M059J (cell line): ENCODE measurements at places on chromosomes 6 and 20.

DNA sequence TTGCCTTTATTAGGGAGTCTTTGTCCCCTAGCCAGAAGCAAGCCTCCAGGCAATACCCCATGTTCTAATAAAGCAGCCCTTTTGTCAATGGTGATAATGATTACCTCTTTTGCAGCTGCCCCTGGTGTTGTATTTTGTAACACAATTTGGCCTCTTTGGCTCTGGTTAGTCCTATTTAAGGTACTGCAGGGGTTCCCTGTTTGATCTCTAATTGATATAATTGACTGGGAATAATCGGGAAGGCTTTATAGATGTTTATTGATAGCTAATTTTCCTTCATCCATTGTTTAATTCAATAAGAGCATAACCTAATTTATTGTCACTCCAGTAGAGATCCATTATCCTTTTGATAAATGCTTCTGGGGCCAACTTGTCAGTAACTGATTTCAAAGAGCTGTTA lies 537.2 kb downstream of the PKHD1 start:
- no peak for DNase-seq

GRCh38 chr6:116175344-116175743 lies 49.4 kb upstream of the COL10A1 start:
- DNase-seq = no peak

DNA sequence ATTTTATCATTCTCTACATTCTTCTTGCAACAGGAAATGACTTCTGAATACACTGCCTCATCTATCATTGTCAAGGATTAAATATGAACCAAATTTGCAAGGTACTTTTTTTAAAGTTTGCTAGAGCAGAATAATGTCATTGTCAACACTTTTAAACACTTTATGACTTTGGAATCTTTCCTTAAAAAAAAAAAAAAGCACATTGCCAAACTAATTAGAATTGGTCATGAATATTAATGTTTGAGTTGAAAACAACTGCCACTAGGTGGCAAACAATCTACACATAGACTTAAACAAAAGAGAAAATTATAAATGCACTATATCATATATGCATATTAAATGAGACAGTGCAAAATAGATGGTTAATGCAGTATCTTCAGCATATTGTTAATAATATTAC lies 32.5 kb upstream of the TMEM244 start:
- DNase-seq = peak; percentile 28

- DNase-seq = peak; percentile 56
Observed at GRCh38 chr6:112990971-112991370, 643.8 kb downstream of the RFPL4B start.

GRCh38 chr6:105641504-105641903 lies 238.6 kb upstream of the PREP start:
- no peak for DNase-seq

DNA sequence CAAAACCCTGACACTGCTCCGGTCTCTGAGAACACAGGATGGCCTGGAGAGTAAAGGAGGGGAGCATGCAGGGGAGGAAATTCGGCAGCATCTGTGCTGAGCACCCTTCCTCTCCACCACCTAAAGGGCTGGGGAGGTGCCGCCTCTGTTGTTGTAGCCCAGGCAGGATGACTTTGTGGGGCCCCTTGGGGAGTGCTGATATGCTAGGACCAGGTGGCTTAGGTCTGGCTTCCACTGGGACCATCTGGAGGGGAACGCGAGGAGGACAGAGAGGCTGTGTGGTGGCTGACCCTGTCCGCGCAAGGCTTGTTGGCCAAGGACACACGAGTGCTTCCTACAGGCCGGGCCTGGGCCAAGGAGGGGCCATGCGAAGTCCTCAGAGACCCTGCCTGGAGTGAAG lies 9.9 kb upstream of the RPS6KA2 start:
- no peak for DNase-seq

- no peak for DNase-seq
Observed at GRCh38 chr6:110612298-110612697, 135.9 kb upstream of the SLC22A16 start.

DNA sequence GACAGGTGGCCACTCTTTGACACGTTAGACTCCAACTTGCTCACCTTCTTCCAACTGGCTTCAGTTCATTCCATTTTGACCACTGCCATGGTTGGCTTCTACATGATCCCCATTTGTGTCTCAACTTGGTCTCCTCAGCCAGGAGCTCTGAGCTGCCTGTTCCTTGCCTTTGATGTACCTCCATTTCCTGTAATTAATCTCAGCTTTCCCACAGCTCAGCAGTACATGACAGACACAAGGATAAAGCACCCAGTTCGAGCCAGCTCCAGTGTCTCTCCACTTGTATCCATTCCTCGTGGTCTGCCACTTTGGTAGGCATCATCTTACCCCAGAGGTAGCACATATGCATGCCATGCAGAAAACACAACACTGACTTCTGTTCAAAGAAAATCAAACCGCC lies 161.0 kb downstream of the TSHZ2 start:
- DNase-seq = peak; percentile 61

GRCh38 chr6:68634726-68635411 lies at the start of gene ADGRB3:
ADGRB3 (plus strand) TSS chr6:68635282; CDS start chr6:68638676, 3,394 bp downstream.
- DNase-seq = peak; percentile 80

GRCh38 chr6:147109707-147110106 lies 94.5 kb upstream of the STXBP5 start:
- DNase-seq = no peak

- DNase-seq = peak; percentile 74
Observed at GRCh38 chr6:33206027-33206863, 1.8 kb downstream of the HSD17B8 start.

DNA sequence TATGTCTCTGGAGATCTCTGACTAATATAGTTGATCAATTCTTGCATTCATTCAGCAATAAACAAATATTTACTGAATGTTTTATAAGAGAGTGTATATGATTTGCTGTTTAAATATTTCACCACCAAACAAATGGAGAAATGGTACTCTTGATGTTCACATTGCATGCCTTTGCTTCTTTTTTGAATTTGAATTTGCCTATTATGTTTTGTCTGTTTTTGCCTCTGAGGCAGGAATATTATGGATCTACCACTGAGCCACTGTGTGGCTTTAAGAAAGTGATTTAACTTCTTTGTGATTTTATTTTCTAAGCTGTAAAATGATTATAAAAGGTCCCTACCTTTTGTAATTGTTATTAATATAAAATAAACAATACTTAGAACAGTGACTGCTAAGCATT lies 345.0 kb downstream of the DOK5 start:
- no peak for DNase-seq

DNA sequence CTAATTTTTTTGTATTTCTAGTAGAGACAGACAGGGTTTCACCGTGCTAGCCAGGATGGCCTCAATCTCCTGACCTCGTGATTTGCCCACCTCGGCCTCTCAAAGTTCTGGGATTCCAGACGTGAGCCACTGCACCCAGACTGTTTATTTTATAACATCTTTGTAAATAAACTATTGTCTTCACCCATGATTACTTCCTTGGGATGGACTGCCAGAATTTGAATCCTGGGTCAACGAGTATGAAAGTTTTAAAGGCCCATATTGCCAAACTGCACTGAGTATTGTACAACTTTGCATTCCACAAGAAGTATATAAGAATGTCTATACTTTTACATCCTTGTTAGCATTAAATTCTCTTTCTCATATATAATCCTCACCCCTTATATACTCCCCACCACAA lies 38.6 kb downstream of the ZHX3 start:
- no peak for DNase-seq

- no peak for DNase-seq
Observed at GRCh38 chr6:108727966-108728730, 120.1 kb upstream of the ARMC2 start.

DNA sequence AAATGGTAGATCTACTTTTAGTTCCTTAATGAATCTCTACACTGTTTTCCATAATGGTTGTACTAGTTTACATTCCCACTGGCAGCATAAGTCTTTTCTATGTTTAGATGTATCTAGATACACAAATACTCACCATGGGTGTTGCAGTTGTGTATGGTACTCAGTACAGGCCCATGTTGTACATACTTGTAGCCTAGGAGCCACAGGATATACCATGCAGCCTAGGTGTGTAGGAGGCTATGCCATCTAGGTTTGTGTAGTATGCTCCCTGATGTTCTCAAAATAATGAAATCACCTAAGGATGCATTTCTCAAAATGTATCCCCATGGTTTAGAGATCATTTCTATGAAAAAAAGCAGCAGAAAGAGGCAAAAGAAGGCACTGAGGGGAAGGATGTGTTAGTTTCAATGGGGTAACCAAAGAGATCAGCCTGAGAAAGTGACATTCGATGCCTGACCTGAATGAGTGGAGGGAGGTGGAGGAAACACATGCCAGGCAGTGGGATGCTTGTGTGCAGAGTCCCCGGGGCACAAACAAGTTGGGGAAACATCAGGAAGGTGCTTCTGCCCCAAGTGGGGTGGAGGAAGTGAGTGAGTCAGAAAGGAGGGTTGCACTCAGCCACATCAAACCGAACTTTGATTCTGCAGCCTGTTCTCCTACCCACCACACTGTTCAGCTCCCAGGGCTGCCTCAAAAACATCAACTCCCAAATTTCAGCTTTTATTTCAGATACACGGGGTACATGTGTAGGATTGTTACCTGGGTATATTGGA lies 191.2 kb downstream of the ZNF217 start:
- DNase-seq = peak; percentile 31

DNA sequence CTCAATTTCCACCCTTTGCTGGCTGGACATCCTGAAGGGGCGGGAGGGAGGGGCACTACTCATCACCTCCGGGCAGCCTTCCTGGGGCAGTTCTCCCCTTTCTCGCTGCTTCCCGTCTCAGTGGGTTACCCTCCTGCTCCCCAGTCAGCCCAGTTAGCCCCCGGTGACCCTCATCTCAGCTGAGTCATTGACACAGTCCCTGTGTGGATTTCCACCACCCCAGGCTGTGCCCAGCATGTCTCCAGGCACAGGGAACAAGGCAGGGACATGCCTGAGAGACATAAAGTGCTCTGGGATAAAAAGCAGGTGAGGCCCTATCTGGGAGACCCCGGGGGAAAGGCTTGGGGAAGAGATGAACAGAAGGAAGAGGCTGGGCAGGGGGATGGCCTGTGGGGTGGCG lies 29.9 kb upstream of the HMGA1 start:
- DNase-seq = no peak

- no peak for DNase-seq
Observed at GRCh38 chr6:145329257-145329656, 406.1 kb downstream of the EPM2A start.
